A549 treated with DMSO at 1 μM for 4 hours (cell line): ENCODE measurements at places on chromosomes 5 and 9. TPM values are rescaled to one million over a fixed set of nuclear protein-coding genes. Genes with fewer than 3 reads are reported as not detected.

The C5orf58 gene
- not detected in 5 replicates for total RNA-seq

The ZDHHC11B gene
- 0.92 to 1.5 TPM (median 1.1 TPM) in 5 replicates for total RNA-seq

The ZNF608 gene
- total RNA-seq: 0.25 to 1.1 TPM (median 0.40 TPM) in 5 replicates

The IL3 gene
- total RNA-seq: not detected in 5 replicates

The ELOVL7 gene
- total RNA-seq: 11.7 to 15.6 TPM (median 12.8 TPM) in 5 replicates

The ALG2 gene
- total RNA-seq: 43.0 to 55.5 TPM (median 53.1 TPM) in 5 replicates

The OLFML2A gene
- total RNA-seq: 17.4 to 26.2 TPM (median 23.6 TPM) in 5 replicates

The NR2F1 gene
- total RNA-seq: 4.5 to 5.2 TPM (median 4.5 TPM) in 5 replicates

The CKMT2 gene
- not detected in 5 replicates for total RNA-seq

The GFI1B gene
- total RNA-seq: 0.06 to 0.15 TPM (median 0.06 TPM) in 3 of 5 replicates, not detected in the others

The ZNF883 gene
- total RNA-seq: 0.89 to 1.1 TPM (median 0.98 TPM) in 5 replicates

The PCDH1 gene
- total RNA-seq: 1.5 to 2.4 TPM (median 2.1 TPM) in 5 replicates

The GPX3 gene
- 14.7 to 20.6 TPM (median 17.6 TPM) in 5 replicates for total RNA-seq

The PCA3 gene
- not detected in 5 replicates for total RNA-seq

The SV2C gene
- not detected in 5 replicates for total RNA-seq

The SLC12A7 gene
- 22.9 to 29.7 TPM (median 29.1 TPM) in 5 replicates for total RNA-seq

The FOXD4L6 gene
- total RNA-seq: 0.15 TPM in 1 of 5 replicates, not detected in the others

The DMRT3 gene
- 0.04 TPM in 1 of 5 replicates, not detected in the others for total RNA-seq

The SPINK7 gene
- not detected in 5 replicates for total RNA-seq

The NDFIP1 gene
- 44.3 to 60.6 TPM (median 51.9 TPM) in 5 replicates for total RNA-seq

The SLC36A2 gene
- not detected in 5 replicates for total RNA-seq

The SPOCK1 gene
- 13.6 to 24.2 TPM (median 21.3 TPM) in 5 replicates for total RNA-seq
